ENCODE measurements at places on chromosomes 16 and 17.

GRCh38 chr16:6977291-6977690, 355.4 kb upstream of the RBFOX1 start:
- DNase-seq: no peak

DNA sequence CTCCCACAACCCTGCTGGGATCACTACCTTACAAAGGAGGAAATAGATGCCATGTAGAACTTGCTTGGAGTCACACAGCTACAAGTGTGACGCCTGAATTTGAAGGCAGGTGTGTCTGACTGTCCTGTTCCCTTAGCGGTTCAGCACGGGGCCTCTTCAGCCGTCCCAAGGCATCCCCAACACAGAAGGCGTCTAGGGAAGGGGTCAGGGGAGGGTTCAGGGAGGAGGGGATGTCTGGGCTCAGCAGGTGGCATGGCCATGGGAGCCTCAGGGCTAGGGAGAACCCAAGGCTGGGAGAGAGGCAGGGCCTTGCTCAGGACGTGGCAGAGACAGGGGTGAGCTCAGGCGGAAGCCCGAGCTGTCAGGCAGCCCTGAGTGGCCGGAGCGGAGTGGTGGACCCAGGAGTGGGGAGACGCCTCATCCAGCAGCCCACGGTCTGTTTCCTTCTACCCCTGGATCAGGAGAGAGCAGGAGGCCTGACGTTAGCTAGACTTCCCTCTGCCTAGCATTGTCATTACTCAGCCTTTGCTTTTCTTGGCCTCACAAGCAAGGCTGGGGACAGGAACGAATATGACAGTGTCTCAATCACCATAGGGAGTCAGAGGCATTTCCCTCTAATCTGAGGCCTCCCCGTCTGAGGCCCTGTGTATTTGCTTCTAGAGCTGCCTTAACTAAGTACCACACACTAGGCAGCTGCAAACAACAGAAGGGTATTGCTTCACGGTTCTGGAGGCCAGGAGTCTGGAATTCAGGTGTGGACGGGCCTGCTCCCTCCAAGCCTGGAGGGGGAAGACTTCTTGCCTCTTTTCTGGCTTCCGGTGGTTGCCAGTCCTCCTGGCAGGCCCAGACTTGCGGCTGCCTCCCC, 31.3 kb upstream of the ANKRD40CL start:
- no peak for DNase-seq

GRCh38 chr17:1767358-1767757, 5.5 kb downstream of the SERPINF1 start:
- no peak for DNase-seq

GRCh38 chr16:81457326-81458133, 12.9 kb downstream of the CMIP start:
- DNase-seq: no peak

DNA sequence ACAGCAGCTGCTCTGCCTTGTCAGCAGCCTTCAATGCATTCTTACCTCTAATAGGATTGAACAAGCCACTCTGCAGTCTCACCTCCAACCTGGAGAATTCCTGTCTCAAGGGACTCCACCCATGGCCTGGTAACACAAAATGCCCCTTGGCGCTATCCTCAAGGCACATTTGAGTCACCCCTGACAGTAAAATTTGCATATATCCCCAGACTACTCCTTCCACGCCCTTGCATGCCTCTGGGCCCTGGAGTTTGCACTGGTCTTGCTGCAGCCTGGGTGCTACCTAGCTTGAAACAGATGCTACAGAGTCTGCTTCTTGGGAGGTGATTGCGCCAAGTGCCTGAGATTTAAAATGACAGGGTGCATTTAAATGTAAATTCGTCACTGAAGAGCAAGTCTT, 391.4 kb upstream of the MAF start:
- DNase-seq: no peak

Measured in hypothalamus (tissue), 51 donors.